HFF-Myc (cell line): ENCODE measurements at places on chromosomes 5 and 9.

- no peak for DNase-seq
Measured at GRCh38 chr9:8825585-8826147, 1026.1 kb upstream of the DMAC1 start.

- no peak for DNase-seq
Measured at GRCh38 chr5:94228791-94229190, 389.6 kb downstream of the KIAA0825 start.

DNA sequence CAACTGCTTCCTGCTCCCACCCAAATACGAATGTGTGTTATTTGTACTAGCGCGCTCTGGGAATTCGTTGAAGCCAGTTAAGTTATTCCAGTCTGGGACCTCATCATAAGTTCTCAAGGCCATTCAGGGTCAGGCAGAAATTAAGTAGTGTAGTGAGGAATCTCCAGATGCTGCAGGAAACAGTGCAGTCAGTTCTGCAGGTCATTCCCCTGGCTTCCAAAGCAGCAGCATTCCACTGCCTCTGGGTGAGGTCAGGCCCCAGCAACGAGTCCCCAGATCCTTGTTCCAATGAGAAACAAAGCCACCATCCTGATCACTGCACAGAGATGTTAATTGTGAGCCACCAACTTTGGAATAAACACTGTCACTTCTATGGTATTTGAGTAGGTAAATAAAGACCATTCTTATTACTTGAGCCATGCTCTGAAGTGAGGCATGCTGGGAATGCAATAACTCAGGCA, 33.1 kb downstream of the SVEP1 start:
- no peak for DNase-seq

DNA sequence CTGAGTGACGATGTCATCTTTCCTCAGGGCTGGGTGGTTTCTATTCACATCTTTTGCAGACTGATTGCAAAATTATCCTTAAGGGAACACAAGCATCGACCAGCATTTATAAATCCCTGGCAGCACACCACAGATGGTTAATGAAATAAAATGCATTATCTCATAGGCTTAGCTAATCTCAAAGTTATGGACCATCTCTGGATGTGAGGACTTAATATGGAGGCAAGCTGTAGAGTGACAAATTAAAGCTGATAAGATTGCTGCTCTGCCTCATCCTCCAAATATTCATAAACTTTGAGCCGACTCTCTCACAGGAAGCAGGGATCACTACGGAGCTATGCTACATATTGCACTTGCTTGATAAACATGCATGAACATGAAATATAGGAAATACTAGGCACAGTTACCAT, 663.2 kb upstream of the RGMB start:
- DNase-seq = peak; percentile 52

- DNase-seq = no peak
Measured at GRCh38 chr5:140245341-140245740, 57.6 kb downstream of the PFDN1 start.

DNA sequence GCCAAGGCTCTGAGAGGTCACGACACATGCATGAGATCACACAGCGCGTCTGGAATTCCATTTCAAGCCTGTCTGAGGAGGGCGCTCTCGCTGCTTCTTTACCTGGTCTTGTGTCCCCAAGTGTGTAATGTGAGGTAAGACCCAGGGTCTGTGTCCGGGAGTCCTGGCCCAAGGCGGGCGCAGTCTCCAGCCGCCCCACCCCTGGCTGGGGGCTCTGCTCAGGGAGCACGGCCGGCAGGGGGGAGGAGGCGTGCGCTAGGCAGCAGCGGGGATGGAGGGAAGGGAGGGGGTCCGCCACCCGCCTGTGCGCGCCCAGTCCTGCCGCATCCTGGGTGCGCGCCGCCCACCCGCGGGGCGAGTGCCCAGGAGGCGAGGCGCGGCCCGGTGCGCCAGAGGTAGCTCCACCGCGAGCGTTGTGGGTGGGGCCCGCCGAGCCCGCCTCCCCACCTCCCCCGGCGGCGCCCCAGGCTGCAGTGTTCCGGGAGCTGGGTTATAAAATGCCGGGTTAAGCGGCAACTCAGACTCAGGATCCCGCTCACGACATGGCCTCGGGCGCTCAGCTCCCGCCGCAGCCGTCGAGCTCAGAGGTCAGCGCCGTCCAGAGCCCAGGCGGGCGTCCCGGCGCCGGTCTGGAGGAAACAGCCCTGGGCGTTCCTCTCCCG, at the start of gene CCNI2:
CCNI2 (plus strand) TSS at position 473 of the 662 bp plus-strand sequence; CDS start at position 543, 70 bp downstream.
- DNase-seq = no peak

DNA sequence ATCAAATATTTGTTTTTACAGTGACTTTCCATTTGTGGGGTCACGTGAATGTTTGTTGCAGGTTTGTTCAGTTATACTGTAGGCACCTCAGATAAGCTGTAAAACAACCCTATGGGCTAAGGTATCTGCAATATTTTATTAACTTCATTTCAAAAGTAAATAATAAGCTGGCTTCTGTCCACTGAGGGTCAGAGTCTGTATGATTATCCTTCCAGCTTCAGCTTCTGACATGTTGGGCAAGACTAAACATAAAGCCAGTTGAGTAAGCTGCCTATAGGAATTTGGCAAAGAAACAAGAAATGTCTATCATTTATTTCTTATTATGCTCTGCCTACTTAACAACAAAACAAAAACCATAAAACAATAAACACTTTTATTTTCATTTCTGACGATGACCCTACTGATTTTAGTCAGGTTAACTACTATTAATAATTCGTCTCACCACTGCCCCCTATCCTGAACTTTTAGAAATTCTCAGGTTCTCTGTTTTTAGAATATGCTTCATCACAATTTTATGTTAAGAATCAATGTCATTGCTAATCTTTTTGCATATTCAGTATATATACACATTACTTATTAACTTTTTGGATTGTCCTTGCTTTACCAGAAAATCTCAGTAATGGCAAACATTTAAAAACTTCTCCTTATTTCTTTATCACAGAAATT, 413.6 kb upstream of the ADAMTSL1 start:
- DNase-seq = no peak

- no peak for DNase-seq
Measured at GRCh38 chr5:164146223-164146622, 640.8 kb downstream of the MAT2B start.

- no peak for DNase-seq
Measured at GRCh38 chr5:1038417-1039209, 30.0 kb downstream of the NKD2 start.

DNA sequence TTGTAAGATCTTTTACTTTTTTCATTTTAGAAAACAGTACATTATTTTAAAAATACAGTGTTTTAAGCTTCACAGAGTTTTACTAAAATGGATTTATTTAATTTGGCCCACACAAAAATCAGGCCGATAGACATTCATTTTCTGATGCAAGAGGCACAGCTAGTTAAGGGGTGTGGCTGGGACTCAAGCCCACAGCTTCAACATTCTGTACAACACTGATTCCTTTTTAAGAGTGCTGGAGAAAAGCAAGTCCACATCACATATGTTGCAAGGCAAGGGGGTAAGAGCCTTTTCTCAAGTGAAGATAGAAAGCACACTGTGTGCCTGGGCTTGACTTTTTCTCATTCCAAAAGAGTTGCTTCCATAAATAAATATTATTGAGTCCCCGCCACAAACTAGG, 195.9 kb downstream of the RFK start:
- no peak for DNase-seq

DNA sequence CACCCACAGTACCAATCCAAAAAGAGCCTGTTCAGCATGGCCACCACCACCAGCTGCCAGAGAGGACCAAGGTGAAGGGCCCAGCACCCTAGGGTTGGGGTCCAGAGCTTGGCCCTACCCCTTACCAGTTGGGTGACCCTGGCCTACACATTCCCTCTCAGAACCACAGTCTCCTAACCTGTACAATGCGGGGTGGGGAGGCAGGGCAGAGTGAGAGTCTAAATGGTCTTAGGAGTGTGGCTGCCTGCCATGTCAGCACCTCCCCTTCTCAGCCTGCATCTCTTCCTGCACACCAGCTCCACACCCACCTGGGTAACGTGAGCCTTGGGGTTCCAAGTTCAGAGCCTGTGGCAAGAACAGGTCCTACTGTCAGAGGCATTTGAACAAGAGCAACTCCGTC, 92.2 kb downstream of the C5orf15 start:
- no peak for DNase-seq

DNA sequence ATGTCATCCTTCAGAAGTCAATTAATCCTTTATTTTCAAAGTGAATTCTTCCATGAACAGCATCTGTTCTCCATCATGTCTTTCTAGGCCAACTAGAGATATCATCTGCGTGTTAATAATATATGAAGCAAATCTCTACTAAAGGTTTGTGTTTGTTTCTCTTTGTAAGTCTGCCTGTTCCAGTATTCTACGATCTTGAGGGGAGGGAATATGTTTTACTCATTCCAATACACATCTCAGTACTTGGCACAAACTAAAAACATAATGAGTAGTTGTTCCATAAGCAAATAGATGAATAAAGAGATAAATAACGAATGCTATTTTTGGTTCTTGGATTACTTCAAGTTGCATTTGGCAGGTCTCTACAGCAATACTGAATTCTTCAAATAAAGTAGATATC, 470.7 kb upstream of the GRIN3A start:
- DNase-seq = no peak

DNA sequence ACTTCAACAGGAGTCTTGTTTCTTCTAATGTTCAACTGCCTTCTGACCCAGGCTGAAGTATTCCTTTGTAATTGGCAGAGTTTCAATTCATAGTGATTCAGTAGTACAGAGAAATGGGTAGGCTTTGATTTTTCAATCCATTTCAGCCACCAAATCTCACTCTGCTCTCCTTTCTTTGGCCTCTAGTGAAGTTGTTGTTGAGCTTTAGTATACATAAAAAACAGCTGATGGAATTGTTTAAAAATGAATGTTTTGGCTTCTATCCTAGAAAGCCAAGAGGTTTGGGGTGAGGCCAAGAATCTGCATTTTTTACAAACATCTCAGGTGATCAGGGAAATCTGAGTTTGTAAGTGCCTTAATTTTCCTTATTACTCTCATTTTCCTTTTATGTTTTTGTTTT, 182.9 kb upstream of the MAP1B start:
- no peak for DNase-seq

DNA sequence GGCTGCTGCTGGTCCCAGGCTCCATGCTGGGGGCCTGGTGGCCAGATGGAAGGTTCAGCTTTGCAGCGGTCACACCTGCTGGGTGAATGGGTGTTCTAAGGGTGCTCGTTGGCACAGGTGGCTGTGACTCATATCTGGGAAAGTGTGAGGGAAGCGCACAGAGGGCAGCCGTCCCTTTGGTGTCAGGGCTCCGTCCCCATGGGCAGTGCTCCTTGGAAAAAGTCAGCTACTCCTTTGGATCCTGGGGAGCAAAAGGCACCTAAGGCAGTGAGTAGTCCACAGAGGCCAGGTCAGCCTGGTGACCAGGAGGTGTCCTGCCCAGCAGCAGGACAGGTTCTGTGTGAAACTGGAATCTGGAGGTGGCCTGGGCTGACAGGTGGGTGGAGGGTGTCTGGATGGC, 18.4 kb upstream of the GBGT1 start:
- no peak for DNase-seq

GRCh38 chr9:32430720-32431119, 46.3 kb downstream of the ACO1 start:
- no peak for DNase-seq

GRCh38 chr9:92711844-92712243, 41.9 kb upstream of the IPPK start:
- DNase-seq = no peak

DNA sequence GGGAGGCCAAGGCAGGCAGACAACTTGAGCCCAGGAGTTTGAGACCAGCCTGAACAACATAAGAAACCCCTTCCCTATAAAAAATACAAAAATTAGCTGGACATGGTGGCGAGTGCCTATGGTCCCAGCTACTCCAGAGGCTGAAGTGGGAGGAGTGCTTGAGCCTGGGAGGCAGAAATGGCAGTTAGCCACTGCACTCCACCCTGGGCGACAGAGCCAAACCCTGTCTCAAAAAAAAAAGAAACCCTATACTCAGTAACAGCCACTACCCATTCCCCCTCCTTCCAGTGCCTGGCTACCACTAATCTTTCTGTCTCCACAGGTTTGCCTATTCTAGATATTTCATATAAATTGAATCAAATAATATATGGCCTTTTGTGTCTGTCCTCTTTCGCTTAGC, 14.3 kb upstream of the SIL1 start:
- no peak for DNase-seq

DNA sequence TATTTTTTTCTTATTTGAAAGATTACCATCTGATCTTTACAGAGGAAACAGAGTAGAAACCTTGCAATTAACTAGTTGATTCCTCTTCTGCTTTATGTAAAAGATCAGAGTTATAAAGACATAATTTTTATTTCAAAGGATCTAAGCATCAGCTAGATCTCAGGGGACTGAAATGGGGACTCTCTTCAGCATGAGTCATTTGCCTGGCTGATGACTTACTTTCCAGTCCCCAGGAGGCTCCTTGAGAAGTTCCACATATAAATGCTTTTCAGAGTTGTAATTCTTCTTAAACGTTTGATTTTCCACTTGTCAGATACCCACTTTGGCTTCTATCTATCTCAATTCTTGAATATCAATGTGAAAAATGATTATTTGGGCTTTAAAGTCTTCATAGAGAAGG, 389.4 kb downstream of the RAB3C start:
- DNase-seq = no peak

DNA sequence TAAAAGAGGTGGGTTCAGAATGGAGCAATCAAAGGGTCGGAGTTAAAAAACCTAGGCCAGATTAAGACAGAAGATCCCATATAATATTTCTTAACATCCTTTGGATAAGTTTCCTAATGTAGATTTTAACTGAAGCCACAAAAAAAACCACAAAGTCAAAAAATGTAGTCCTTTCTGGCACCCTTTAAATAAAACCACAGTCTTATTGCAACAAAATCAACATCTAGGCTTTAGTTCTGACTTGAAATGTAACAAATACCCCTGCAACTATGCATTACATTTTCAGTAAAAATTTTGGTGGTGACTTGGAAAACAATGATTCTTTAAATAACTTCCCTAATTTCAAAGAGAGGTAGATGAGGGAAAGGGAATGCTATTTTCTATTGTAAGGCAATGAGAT, 109.2 kb downstream of the PSAT1 start:
- DNase-seq = no peak

- DNase-seq = no peak
Measured at GRCh38 chr5:151470439-151470838, 23.0 kb downstream of the SLC36A1 start.

- DNase-seq = no peak
Measured at GRCh38 chr9:37426846-37427245, 4.3 kb downstream of the GRHPR start.

DNA sequence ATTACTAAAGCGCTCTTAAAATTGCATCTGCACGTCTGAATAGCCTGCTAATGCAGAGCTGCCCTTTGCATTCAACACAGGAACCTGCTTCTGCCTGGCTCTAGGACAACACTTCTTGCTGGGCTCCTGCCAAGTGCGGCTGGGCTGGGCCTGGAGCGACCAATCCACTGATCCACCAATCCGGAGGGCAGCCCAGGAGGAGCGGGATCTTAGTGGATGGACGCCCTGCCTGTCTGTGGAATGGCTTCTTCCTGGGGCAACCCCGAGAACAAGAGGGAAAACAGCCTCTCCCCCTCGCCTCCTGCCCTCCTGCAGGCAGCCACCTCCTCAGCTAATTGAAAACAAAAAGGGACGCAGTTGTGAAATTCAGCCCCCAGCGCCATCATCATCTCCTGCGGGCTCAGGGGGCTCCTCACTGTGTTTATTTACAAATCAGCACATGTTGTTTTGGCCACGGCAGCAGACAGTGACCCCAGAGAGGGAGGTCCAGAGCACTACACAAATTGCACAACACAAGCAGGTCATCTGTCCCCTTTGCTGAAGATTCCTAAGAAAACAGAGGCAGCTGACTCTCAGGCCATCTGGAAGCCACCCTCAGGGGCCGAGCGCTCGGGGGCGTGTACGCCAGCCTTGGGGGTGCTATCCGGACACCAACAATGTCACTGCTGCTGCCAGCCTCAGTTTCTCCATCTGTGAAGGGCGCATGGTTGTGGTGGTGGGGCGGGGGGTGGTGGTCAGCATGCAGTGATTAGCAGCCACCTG, 57.3 kb downstream of the GADD45G start:
- DNase-seq = peak; percentile 90
